IMR-90 (cell line): ENCODE measurements at places on chromosomes 1 and 21. TPM values are rescaled to one million over a fixed set of nuclear protein-coding genes. Genes with fewer than 3 reads are reported as not detected.

Gene RHBG
- total RNA-seq = not detected in 2 replicates

- DNase-seq = no peak
Observed at GRCh38 chr1:92095874-92096273, 15.7 kb downstream of the BTBD8 start.

GRCh38 chr1:46575778-46576177 is 24.3 kb upstream of the KNCN start:
- no peak for DNase-seq

Gene KCNE1
- 0.83 and 0.90 TPM in 2 replicates for total RNA-seq

Gene GPR161
- total RNA-seq = 11.1 and 13.3 TPM in 2 replicates

DNA sequence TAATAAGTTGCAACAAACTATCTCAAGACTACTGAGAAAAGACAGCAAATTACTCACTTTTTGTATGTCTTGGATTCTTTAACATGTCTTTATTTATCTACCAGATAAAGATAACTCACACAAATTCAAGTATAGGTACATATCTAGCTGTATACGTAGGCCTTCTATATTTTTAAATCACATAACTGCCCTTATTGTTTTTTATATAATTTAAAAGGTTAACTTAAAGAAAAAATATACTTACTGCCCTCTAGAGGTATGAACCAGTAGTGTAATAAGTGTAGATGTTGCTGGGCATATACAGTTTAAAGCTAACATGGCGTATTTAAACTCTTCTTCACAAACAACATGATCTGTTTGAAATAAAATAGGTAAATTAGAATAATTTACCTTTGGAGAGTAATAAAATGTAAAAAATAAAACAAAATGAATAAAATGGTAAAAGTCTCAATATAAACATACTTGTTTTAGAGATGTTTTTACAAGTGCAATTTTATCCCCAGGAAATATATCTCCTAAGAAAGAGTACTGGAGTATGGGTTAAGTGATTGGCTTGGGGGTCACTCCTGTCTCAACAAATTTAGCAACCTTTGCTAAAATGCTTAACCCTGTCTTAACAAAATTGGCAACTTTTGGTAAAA is 235.2 kb downstream of the KCNT2 start:
- DNase-seq = peak; percentile 47

- peak; percentile 21 for DNase-seq
Observed at GRCh38 chr1:154791292-154792166, 78.6 kb downstream of the KCNN3 start.

DNA sequence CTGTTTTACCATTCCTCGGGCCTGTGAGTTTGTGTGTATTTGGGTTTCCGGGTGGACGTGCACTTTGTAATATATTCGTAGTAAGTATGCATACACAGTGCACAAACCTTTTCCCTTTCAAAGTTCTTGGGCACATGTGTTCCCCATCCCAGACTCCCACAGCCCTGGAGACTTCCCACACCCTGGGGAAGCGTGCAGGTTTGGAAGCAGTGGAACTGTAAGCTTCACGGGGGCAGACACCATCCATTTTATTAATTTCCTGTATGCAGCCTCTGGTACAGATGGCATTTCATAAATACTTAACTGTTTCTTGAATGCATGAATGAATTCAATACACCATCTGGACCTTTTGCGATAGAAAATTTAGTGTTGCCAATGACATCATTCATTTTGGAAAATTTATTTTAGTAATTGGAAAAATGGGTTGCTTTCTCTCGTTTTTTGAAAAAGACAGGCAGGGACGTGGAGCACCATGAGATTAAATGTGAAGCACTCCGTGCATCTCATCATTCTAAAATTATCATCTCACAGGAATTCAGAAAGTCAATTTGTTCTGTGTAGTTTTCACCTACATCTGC is 10.8 kb downstream of the ETS2 start:
- no peak for DNase-seq

Gene RAB25
- total RNA-seq = not detected in 2 replicates

DNA sequence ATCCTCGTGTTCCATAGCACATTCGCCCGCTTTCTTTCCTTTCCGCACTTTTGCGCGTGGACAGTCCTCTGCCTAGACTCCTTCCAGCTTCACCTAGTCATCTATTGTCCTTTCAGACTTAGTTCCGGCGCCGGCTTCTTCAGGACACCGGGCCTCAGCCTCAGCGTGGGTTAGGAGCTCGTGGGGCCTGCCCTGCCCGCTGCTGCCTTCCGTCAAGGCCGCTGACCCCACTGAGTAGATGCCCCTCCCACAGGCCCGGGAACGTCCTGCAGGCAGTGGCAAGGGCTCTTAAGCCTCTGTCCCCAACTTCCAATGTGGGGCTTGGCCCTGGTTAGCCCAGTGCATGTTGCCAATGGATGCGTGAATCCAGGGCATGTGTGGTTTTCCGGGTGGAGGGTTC is 11.4 kb downstream of the DMRTB1 start:
- no peak for DNase-seq

Gene ZNF281
- total RNA-seq = 37.5 and 38.0 TPM in 2 replicates

- no peak for DNase-seq
Observed at GRCh38 chr1:182029002-182029378, 32.5 kb downstream of the ZNF648 start.

DNA sequence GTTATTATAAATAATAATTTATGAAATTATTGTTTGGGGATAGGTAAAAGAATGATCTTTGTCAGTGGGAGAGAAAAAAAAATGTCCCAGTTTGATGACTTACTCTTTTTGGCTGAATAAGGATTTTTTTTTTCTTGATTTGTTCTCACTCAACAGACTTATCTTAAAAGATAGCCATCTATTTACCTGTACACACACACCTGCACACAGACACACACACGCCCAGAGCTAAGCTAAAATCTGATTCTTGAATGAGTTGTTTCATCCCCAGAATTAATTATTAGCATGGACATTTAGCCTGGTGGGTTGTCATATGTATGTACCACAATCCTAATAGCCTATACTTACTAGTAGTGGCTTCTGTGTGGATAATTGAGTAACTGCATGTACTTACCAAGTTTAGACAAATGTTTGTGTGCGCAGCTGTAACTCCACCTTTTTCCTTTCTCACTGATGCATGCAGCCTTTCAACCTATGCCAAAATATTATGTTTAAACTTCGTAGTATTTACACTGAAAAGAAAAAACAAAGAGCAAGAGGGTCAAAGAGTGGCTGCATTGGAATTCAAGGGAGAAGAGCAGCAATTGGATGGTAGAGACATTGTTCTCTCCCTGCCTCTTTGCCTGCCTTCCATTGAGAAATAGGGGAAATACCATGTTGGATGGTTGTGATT is 174.3 kb downstream of the ADGRL2 start:
- no peak for DNase-seq

DNA sequence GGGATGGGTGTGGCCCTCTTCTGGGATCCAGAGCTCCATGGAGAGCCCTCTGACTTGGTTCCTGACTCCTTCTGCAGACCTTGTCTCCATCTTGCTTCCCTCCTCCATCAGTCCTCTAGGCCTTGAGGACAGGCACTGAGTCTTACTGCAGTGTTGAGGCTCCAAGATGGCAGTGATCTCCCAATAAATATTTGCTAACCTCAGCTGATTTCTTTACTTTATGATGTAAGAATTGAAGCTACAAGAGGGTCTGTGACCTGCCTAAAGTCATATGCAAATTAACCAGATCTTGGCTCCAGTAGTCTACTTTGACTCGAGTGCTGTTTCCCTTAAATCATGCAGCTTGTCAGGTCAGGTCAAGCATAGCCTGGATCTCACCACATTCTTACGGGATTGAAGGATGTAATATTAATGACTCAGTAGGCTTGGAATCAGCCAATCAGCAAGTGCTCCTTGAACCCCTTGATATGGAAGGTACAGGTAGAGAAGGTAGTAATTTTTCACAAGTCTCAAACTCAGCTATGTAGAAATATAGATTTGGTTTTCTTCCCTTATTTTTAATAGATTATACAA is 93.0 kb downstream of the CLIC6 start:
- no peak for DNase-seq

Gene FBXO2
- total RNA-seq = 0.36 and 0.56 TPM in 2 replicates

Gene ISG15
- 92.2 and 105 TPM in 2 replicates for total RNA-seq

DNA sequence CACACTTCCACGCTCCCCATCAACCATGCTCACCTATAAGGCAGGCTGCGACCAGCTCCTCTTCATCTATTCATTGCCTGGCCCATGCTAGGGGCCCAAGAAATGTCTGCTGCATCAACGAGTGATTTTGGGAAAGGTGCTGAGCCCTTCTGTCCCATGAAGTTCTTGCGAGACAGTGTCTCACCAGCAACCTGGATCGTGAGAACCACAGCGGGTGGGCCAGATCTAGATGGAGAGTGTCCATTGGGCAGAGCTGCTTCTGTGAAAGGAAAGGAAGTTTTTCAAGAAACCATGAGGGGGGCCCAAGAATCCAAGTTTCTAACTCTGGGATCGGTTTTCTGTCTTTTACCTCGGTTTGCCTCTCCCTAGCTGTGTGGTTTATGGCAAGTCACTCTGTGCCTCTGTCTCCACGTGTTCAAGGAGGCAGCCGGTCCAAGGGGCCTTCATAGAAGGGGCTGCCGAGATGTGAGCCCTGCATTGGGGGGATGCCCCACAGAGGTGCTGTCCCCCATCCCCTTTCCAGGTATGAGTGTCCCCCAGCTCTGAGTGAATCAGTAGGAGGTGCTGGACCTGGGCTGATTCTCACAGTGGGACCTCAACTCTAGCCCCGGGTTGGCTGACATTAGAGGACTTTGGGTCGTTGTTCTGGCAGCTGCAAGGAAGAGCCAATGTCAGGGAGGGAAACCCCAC is 8.3 kb upstream of the PADI1 start:
- DNase-seq = no peak

Gene SAMD11
- total RNA-seq = 5.9 and 6.9 TPM in 2 replicates

DNA sequence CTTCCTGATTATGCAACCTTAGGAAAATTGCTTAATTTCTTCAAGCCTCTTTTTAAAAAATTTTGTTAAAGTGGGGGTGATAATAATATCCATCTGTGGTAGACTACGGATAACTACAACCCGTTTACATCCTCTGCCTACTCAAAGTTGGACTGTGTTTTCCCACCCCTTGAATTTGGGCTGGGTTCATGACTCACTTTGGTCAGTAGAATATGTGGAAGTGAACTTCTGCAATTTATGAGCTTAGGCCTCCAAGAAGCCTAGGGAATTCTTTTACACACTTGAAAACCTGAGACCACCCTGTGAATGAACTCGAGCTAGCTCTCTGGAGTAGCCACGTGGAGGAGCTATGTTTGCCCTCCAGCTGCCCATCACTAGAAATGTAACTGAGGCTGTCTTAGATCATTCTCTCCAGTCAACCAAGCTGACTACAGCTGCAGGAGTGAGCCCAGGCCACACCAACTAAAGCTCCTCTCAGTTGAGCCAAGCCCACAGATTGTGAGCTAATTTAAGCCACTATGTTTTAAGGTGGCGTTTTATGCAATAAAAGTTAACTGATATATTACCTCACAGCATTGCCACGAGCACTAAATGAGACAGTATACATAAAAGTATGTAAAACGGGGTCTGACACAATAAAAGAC is 29.6 kb upstream of the CACHD1 start:
- DNase-seq = no peak

Gene SMPDL3B
- not detected in 2 replicates for total RNA-seq

GRCh38 chr1:204128464-204128963 is 23.3 kb downstream of the ETNK2 start:
- DNase-seq = no peak

- no peak for DNase-seq
Observed at GRCh38 chr1:156176610-156177210, 17.2 kb upstream of the SLC25A44 start.

DNA sequence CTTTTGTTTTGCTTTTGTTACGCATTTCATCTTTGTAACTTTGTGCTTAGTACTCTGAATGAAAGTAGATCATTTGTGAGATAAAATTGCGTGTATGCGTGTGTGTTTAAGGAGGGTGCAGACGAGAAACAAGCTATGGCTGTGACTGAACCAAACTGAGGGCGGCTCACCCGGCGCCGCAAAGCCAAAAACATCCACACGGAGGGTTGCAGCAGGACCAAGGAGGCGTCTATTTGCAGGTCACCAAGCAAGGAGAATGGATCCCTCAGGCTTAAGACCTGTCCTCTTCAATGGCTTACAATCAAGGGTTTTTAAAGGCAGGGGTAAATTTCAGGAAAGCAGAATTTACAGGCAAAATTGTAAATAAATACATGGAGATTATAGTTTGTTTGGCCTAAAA is 12.8 kb downstream of the GCSAML start:
- no peak for DNase-seq
